Suppressor macrophage (primary cell): ENCODE measurements at places on chromosomes 16 and 17.

DNA sequence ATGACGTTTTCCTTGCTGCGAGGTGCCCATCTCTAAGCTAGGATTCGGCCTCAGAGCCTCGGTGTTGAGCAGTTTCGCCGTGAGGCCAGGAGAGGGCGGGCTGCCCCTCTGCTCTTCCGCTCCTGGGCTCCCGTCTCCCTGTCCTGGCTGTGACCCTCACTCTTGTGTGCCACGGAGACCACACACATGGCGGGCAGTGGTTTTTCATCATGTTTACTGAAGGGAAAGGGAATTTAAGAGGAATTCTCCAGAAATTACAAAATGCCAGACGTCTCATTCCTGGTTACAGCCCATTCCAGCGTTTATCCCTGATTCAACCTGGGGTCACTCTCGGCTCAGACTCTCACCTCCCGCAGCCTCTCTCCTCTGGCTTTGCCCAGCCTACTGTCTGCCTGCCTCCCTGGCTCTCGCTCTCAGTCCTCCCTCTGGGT is 96.8 kb upstream of the ELAC2 start:
- DNase-seq = no peak

DNA sequence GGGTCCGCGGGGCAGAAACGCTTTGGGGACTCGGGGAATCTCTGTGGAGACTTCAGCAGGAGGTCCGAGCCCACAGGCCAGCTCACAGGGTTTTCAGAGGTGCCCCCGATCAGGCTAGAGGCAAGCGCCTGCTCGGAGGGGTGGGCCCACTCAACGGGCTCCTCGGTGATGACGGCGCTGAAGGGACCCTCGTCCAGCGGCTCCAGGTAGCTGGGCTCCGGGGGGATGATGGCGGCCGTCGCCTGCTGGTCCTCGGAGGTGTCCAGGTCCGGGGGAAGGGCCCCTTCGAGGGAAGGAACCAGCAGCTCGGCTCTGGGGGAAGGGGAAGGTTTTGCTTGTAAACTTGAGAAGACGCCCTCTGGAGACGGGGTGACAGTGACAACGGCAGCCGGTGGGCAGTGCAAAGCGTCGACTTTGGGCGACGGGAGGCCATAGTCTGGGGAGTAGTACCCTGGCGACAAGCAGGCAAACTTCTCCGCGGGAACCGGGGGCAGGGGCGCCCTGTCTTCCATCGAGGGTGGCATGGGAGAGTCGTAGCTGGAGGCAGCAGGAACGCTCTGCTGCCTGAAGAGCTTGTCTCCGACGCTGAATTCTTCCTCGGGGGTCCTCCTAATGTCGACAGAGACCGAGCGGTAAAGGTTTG is 63.2 kb downstream of the ZNF778 start:
- no peak for DNase-seq

GRCh38 chr16:25161753-25162367 is 50.3 kb downstream of the LCMT1 start:
- no peak for DNase-seq

- no peak for DNase-seq
These were observed 4.0 kb upstream of the DLX4 start for GRCh38 chr17:49964769-49965523.

GRCh38 chr17:70355185-70355584 is 185.9 kb downstream of the KCNJ2 start:
- no peak for DNase-seq
